ENCODE measurements at places on chromosomes 6 and 20.

- no peak for DNase-seq
Measured at GRCh38 chr20:8404912-8405635, 273.0 kb downstream of the PLCB1 start.

DNA sequence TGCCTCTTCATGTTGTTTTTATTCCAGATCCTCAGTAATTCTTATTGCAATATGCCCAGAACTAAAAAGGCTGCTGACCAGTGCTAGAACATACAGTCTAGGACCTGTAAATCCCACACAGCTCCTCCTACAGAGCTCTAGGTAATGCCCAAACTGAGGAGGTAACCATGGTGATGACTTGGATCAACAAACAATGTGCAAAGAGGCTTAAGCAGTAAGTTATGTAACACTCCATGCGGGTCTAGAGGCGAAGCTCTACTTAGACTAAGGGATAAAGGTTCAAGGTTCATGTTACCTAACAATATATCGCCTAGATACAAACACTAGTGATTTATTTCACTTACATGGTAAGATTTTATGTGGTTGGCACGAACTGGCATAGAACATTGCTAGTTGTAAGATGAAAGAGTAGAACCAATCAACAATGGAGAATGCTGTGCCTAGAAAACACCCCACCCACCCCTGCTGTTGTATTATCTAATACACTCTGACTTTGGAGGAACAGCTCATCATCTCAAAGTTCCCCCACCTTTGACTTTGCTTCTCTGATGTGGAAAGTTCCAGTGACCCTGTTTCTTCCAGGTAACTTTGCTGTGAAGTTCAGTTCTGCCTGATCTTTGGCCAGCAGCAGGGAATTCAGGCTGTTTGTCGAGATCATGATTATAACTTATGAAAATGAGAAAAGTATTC is 242.4 kb downstream of the ALDH8A1 start:
- DNase-seq = no peak

- DNase-seq = no peak
Measured at GRCh38 chr6:158067436-158068015, 85.9 kb downstream of the SYNJ2 start.

- no peak for DNase-seq
Measured at GRCh38 chr20:18650224-18650623, 62.4 kb downstream of the DTD1 start.

DNA sequence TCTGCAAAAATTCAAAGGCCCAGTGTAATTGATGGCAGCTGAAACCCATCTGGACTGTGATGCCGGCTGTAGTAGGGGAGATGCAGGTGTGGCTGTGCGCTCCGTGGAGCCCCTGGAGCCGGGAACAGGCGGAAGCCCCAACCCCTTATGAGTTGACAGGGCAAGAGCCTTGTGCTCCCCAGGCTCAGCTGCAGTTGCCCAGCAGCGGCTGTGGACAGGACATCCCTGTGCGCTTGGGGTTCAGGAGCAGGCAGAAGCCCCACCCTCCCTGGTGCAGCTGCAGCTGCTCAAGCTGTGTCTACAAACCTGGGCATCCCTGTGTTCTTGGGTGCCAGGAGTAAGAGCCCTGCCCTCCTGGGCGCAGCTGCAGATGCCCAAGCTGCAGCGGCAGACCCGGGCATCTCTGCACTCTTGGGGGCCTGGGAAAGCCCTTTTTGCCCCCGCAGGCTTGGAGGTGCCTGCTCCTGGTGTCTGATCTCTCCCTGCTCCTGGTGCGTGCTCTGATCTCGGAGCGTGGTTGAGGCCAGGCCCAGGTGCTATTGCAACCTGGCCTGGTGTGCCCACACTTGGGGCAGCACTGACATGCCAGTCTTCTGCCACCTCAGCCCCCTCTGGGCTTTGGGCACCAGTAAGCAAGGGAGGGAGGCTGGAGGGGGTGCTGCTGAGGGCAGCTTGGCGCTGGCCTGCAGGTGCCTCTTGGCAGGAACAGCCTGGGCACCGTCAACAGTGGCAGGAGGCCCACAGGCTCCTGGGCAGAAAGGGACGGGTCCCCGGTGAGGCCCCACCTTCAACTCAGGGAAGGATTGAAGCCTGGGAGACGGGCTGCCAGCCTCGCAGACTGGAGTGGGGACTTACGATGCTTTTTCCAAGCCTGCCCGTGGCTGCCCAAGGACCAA is 30.3 kb downstream of the OR2J2 start:
- no peak for DNase-seq

- DNase-seq = no peak
Measured at GRCh38 chr6:44935693-44936300, 392.3 kb upstream of the RUNX2 start.

GRCh38 chr20:18138639-18139583 is 1.2 kb downstream of the KAT14 start:
- DNase-seq = no peak

- no peak for DNase-seq
Measured at GRCh38 chr6:106115286-106115685, 29.1 kb downstream of the PRDM1 start.

GRCh38 chr6:144745439-144745838 is 460.3 kb downstream of the UTRN start:
- DNase-seq = no peak

GRCh38 chr20:57164872-57165271 is 101.6 kb downstream of the BMP7 start:
- no peak for DNase-seq

DNA sequence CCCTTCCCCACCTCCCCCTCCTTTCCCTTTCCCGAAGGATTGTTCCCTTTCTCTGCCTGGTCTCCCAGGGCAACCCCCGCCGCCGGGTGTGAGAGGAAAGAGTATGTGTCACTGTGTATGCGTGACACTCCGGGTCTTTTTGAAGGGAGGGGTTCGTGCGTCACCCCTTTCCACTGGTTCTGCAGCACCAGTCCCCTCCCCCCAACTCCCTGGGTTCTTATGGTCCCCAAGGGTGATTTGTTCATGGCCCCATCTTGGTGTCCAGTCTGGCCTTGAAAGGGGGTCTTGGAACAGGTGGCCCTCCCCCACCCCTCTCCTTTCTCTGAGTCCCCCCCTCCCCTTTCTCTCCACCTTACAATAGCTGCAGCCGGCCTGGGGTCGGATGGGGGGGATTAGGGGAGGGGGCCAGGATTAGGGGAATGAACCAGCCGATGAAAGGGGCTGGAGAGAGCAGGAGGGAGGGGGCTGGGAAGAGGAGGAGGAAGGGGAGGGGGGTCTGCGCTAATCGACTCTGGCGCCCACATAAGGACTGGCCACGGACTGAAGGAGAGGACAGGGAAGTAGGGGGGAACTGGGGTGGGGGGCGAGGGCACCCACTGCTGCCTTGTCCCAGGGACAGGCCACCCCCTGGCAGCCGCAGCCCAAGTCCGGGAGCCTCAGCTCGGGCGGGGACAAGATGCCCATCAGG is 1.3 kb upstream of the RING1 start:
- DNase-seq = no peak

GRCh38 chr6:255751-256083 is 36.6 kb upstream of the DUSP22 start:
- DNase-seq = no peak

- no peak for DNase-seq
Measured at GRCh38 chr6:158220786-158221442, 52.8 kb downstream of the GTF2H5 start.

DNA sequence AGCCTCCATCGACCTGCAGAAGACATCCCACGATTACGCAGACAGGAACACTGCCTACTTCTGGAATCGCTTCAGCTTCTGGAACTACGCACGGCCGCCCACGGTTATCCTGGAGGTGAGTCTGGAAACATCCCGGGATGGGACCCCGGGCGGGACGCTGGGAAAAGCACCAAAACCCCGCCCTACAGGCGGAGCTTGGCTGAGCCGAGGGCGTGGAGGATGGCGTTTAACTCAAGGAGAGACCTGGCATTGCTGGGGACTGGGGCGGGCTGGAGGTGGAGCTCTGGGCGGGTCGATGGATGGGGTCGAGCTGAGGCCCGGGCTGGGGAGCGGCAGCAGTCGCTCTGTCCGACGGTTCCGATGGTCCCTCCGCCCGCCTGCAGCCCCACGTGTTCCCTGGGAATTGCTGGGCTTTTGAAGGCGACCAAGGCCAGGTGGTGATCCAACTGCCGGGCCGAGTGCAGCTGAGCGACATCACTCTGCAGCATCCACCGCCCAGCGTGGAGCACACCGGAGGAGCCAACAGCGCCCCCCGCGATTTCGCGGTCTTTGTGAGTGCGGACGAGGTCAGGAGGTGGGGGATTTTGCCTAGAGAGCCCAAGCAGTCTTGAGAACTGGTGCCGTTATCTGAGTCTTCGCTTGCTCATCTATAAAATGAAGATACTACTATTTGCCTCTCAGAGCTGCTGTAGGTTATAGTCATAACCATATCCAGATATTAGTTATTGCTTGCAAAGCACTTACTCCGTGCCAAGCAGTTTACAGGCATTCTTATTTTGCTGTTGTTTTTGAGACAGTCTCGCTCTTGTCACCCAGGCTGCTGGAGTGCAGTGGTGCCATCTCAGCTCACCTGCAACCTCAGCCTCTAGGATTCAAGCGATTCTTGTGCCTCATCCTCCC is 3.8 kb downstream of the SPAG4 start:
- DNase-seq = no peak

DNA sequence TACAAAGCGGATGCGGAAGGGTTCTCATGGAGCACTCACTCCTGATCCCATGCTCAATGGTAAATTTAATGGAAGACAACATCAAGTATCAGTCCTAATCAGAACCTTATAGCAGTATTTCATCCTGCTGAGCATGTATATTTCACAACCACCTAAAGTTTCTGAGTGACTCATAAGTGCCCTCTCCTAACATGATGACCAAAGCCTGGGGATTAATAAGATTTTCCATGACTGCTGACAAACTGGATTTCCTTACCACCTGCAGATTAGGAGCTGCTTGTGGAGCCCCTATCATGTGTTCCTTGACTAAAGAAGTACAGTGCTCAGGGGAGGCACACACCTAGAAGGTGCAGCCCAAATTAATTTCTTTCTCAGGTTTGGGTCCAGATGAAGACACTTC is 112.8 kb downstream of the INSM1 start:
- DNase-seq = no peak

GRCh38 chr6:99412065-99412464 is 13.0 kb downstream of the PNISR start:
- DNase-seq = no peak

DNA sequence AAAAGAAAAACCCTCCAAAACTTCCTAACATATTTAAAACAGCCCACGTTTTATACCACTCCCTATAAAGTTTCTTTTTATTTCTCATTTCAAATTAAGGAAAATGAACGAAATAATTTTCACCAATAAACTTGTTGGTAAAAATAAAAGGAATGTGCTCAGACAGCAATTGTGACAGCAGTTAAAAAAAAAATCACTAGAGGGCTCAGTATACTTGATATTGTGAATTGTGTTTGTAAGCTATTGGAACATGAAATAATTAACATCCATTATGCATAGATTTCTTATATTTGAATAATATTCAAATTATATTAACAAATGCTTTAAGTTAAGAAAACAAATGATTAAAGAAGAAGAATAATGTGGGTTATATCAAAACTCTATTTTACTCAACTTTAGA is 105.5 kb downstream of the ASCC3 start:
- no peak for DNase-seq

DNA sequence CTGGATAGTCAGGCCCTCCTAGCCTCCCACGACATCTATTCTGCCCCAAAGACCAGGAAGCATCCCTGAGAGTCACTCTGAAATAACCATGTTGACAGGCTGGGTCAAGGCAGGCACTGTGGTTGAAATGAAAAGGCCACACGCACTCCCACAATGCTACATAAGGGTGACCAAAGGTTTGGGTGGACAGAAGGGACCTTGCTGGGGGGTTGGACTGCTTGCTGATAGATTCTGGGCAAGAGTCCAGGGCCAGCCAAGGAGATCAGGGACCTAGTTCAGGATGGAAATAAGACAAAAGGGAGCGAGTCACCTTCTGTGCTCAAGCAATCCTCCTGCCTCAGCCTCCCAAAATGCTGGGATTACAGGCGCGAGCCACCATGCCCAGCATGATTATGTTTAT is 32.5 kb upstream of the DSN1 start:
- DNase-seq = no peak

- no peak for DNase-seq
Measured at GRCh38 chr6:9621276-9621675, 793.6 kb downstream of the TFAP2A start.

GRCh38 chr6:133768656-133769295 is 120.1 kb upstream of the TCF21 start:
- DNase-seq = no peak

DNA sequence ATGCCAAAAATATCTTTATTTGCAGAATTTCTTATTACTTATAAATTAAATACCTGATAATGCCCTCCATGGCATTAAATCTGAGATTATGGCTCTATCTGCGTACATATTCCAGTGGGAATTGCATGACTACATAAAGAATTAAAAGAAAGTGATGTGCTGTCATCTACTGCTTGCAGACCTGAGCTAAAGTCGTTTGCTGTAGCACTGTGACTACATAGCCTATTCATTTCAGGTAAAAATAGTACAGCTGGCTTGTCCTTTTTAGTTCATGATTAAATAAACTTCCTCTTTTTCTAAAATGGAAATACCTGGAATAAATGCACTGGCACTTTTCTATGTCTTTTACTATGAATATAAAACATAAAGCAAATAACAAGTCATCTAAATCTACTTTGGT is 78.1 kb downstream of the CGA start:
- no peak for DNase-seq

- no peak for DNase-seq
Measured at GRCh38 chr6:52981222-52981900, 13.7 kb downstream of the GSTA4 start.

- DNase-seq = no peak
Measured at GRCh38 chr6:43669922-43670622, 17.5 kb downstream of the MRPS18A start.

- no peak for DNase-seq
Measured at GRCh38 chr6:164142322-164142721, 727.8 kb downstream of the QKI start.

GRCh38 chr6:106216527-106216926 is 109.0 kb downstream of the ATG5 start:
- DNase-seq = no peak

- no peak for DNase-seq
Measured at GRCh38 chr20:53079828-53080686, 107.9 kb downstream of the TSHZ2 start.

DNA sequence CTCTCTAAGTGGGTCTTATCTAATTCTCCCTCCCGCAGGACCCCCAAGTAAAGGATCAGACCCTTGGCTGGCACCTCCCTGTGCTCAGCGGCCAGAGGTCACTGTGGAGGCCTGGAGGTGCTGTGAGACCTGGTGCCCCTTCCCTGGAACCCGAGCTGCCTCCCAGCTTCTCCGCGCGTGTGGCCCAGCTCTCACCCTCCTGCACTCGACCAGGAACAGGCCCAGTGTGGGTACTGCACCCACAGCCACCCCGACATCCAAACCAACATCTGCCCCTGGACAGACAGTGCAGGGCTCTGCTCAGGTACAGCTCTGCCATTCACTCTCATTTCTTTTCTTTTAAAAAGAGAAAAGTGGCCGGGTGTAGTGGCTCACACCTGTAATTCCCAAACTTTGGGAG is 42.4 kb downstream of the TMEM242 start:
- DNase-seq = no peak

DNA sequence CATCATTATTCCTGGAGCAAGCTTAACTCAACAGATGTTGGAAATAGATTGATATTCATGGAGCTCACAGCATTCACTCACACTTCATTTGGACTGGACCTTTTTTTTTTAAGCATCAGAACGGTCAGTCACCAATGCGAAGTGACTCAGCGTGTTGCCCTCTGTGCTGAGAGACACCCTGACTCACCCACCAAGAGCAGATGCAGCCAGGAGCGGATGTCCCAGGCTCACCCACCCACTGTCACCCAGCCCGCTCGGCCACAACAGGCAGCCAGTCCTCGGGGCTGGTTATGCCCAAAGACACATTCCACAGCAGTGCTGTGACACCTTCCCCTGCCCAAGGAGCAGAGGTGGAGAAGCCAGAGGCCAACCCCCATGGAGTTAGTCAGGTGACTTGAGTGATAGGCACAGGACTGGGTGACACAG is 15.7 kb downstream of the RNASET2 start:
- no peak for DNase-seq
